ENCODE measurements at places on chromosomes 11 and 22. TPM values are rescaled to one million over a fixed set of nuclear protein-coding genes. Genes with fewer than 3 reads are reported as not detected.

The JRKL gene
- total RNA-seq = 5.5 TPM

The NFRKB gene
- total RNA-seq = 35.2 TPM

The FAM181B gene
- total RNA-seq = not detected

The GRIK4 gene
- total RNA-seq = 32.3 TPM

The PTPN5 gene
- not detected for total RNA-seq

The TYMP gene
- total RNA-seq = 44.6 TPM

The KCNQ1 gene
- total RNA-seq = 3.3 TPM

The NARS2 gene
- 8.8 TPM for total RNA-seq

The CDHR5 gene
- total RNA-seq = not detected

The NRIP3 gene
- total RNA-seq = 2.3 TPM

All from natural killer cell (primary cell).